ENCODE measurements at places on chromosomes 4 and X.

GRCh38 chrX:118717678-118718391 is 9.6 kb upstream of the IL13RA1 start:
- DNase-seq, result no peak

- no peak for DNase-seq
Measured at GRCh38 chrX:108070891-108071290, 20.5 kb downstream of the PSMD10 start.

- DNase-seq, result no peak
Measured at GRCh38 chr4:183493246-183493645, 11.6 kb upstream of the ING2 start.

GRCh38 chr4:100016191-100016590 is 66.1 kb upstream of the H2AZ1 start:
- no peak for DNase-seq

DNA sequence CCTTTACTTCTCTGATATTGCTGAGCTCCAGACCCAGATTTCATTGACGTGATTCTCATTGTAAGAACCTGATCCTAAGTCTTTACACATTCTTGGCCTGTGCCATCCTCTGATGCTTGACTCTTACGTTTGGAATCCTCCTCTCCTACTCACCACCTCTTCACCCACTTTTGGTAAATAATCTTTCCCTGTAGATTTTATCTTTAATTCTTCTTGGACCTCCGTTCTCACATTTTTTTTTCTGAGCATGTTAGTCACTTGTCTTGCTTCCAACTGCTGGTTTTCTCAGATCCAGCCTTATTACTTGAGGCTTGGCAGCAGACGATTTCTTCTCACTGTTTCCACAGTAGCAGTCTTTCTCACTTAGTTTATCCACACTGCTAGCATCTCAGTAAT is 12.4 kb upstream of the SH3RF1 start:
- no peak for DNase-seq

GRCh38 chr4:67542076-67542475 is 3.2 kb downstream of the CENPC start:
- DNase-seq, result no peak

DNA sequence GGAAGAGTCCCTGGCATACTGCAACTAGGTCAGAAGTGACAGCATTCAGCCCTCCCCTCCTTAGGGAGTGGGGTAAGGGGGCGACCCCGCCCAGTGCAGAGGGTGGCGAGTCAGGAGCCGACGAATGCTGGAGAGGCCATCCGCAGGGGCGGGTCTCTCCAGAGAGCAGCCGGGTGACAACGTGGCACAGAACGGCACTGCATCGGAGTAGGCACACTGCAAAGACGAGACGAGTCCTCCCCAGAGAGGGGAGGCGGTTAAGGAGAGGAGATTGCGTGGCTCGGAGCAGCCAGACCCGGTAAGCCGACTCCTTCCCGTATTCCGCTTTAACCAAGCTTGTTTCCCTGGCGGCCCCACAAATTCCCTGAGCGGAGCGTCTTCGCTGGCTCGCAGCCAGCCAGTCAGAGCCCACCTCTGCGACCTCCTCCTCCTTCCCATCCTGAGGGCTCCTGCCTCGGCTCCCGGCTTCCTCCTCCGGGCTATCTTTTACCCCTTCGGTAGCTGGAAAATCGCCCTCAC is 54.9 kb downstream of the LINC00632 start:
- no peak for DNase-seq

DNA sequence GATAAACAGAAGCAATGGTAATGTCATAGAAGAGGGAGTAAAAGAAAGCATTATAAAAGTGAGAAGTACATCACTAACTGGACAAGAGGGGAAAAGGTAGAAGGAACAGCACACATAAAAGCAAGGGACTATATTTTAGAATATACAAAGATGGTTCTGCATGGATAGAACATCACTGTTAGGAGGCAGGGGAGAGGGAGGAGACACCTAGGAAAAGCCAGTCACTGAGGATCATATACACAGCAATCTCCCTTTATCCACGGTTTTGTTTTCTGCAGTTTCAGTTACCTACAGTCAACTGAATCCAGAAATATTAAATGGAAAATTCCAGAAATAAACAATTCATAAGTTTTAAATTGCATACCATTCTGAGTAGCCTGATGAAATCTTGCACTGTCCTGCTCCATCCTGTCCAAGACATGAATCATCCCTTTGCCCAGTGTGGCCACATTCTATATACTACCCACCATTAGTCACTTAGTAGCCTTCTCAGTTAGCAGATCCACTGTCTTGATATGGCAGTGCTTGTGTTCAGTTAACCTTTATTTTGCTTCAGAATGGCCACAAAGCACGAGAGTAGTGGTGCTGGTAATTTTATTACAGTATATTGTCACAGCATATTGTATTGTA is 74.2 kb downstream of the PPA2 start:
- DNase-seq, result no peak

GRCh38 chrX:100358766-100359165 is 51.3 kb downstream of the PCDH19 start:
- no peak for DNase-seq

DNA sequence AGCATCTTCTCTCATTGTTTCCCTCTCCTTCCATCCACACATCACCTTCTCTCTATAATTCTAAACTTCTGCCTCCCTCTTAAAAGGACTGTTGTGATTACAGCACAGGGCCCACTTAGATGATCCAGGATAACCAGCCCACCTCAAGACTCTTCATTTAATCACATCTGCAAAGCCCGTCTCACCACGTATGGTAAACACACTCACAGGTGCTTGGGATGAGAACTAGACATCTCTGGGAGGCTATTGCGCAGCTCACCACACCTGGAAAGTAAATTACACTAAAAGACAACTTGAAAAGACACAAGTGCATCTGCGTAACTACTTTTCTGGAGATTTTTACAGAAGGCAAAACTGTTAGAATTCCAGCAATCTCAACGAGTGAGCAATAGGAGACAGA is 15.4 kb upstream of the C1QTNF7 start:
- no peak for DNase-seq

GRCh38 chr4:47926667-47927258 is 12.4 kb upstream of the NFXL1 start:
- no peak for DNase-seq

DNA sequence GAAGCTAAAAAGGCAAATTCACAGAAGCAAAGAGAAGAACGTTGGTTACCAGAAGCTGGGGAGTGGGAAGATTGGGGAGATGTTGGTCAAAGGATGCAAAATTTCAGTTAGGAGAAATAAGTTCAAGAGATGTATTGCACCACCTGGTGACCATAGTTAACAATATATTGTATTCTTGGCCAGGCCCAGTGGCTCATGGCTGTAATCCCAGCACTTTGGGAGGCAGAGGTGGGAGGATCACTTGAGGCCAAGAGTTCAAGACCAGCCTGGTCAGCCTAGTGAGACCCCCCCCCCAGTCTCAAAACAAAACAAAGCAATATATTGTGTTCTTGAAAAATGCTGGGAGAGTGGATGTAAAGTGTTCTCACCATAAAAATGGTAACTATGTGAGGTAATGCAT is 67.9 kb downstream of the TAB3 start:
- DNase-seq, result no peak

DNA sequence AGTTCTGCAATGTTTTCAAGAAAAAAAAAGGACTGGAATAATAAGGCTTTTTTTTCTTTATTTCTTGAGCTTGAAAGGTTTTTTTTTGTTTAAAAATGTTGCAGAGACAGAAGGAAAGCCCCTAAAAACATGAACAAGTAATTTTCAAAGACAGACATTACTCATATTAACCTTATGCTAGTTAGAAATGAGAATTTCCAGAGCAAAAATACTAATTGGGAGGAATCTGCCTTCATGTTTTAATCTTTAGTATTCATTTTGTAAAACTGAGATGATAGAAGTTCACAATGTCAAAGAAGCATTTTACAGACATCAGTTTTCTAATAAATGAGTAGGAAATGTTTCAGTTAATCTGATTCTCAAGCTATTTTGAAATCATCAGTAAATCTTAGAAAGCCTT is 1805.3 kb downstream of the PCDH7 start:
- no peak for DNase-seq

DNA sequence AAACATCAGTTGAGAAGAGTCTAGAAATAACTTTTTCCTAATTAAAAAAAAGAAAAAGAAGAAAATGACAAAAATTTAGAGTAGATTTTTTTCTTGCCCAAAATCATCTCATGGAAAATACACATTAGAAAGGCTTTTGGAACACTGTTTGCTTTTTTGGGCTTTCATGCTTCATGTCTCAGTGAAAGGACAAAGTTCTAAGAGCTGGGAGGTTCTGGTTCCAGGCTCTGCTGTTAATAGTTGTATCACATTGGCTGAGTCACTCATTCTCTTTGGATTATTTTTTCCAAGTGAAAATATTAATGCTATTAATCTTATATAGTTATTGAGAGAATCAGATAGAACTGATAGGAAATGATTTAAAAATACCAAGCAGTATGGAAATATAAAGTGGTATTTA is 32.9 kb upstream of the ETNPPL start:
- no peak for DNase-seq

DNA sequence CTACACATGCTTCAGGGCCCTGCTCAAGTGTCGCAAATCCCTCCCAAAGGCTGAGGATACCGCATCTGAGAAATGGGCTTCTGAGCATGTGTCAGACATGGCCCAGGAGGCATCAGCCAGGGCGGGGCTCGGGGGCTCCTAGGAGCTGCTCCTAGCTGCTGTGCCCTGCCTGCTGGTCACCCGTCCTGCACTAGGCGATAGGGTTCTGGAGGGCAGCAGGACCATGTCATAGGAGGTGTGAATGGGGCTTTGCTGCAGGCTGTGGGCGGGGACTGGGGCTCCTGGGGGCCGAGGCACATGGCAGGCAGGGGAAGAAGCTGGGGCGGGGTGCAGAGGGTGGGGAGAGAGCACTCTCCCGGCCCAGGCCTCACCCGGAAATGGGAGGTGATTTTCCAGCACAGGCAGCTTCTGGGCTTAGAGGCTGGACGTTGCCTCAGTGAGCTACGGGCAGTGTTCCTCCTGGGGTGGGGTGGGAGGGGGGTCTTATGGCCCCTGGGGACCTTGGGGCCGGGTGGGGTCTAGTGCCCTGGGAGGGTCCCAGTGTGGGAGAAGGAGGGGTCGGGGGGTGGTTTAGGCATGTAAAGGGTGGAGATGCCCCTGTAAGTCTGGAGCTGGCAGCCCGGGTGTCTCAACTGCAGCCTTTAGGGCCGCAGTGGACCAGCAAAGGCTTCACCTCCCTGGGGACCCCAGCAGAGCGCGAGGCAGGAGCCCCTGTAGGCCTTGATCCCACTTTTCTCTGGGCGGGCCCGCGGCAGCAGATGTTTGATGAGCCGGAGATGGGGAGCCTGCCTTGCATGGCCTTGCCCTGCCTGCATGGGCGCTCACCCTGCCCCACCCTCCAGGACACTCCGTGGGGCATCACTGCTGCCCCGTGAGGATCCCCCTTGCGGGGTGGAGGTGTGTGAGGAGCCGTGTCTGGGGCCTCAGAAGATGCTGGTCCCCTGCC is 98.6 kb upstream of the LRPAP1 start:
- DNase-seq, result no peak

DNA sequence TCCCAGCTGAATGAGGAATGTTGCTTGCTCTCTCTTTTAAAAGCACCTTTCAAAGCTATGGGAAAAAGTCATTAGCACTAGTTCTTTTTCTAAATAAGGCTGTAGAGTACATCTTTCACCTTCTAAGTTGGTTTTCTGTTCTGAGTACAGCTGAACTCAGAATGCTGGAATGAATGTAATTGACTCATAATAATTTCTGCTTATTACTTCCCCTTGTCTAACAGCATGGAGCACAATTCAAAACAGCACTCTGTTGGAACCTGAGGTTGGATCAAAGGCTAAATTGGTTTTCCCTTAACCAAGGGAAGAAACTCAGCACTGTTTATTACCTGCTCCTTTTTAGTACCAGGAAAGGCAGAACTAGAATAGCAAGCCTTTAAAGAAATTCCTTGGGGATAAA is 33.5 kb upstream of the CYP2U1 start:
- DNase-seq, result no peak

- no peak for DNase-seq
Measured at GRCh38 chr4:45578874-45579273, 545.0 kb downstream of the GABRG1 start.

- no peak for DNase-seq
Measured at GRCh38 chr4:140296335-140297220, 76.9 kb upstream of the SCOC start.

GRCh38 chr4:4227510-4228355 is 1.0 kb upstream of the OTOP1 start:
- DNase-seq, result no peak

DNA sequence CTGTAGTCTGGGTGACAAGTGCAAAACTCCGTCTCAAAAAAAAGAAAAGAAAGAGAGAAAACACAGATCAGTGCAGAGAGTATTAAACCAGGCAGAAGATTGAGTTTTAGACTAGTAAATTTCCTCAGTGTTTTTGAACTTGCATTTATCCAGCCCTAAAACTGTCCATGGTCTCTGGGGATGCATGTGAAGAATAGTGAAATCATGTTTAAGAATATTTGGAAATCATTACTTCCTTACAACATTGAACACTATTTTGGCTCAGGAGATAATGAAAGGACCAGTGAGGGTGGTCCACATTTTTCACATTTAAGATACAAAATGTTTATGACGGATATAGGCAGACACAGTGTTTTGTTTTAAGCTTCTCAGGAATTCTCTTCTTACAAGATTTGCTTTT is 195.8 kb upstream of the RASGEF1B start:
- no peak for DNase-seq
